ENCODE measurements at places on chromosomes 13 and 19.
A peak's percentile ranks its signal among the peaks of the same experiment; 100 is the strongest.

- DNase-seq, result peak; percentile 52
These were observed 5.0 kb upstream of the LENG1 start for GRCh38 chr19:54164369-54165068.

DNA sequence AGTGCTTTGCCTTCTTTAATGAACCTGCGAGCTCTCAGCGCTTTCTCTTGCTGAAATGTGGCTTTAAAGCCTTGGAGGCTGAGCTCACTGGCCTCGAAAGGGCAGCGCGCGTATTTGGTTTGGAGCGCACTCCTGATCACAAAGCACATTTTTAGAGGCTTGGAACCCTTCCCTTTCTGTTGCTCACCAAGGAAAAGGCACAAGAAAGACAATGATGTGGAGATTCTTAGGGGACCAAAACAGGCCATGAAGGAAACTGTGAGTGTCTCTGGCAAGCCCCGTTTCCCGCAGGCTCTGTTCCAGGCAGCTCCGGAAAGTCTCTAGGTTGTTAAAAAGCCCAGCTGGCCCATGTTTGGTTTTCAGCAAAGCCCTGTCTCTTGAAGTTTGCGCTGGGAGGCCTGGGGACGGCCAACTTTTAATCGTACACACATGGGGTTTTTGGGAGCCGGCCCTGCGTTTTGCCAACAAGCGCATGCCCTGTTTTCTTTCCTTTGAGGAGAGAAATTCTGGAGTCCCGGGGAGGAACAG, 9.4 kb upstream of the SPC24 start:
- no peak for DNase-seq

GRCh38 chr19:1370579-1371361, 12.9 kb upstream of the NDUFS7 start:
- DNase-seq, result no peak

- DNase-seq, result no peak
These were observed 84.0 kb downstream of the ALOX5AP start for GRCh38 chr13:30819136-30819888.

GRCh38 chr19:17353386-17353785, 16.0 kb downstream of the GTPBP3 start:
- no peak for DNase-seq

DNA sequence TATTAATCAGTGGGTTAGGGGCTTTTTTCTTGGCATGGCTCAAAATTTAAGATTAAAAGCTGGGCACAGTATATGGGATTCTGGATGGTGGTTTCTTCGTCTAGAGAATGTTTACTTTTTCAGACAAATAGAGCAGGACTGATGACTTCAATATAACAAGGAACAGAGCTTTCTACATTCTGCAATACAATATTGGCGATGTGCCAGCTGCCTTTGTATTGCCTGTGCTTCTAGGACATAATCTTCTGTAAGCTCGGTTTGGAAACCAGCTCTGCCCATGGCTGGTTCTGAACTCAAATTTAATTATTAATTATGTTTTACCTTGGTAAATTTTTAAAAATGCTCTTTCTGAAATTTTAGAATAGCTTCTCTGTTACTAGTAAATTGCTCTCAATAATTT, 139.1 kb upstream of the TRPC4 start:
- DNase-seq, result no peak

- no peak for DNase-seq
These were observed 50.7 kb downstream of the UGGT2 start for GRCh38 chr13:96002322-96003131.

All from mesothelial cell of epicardium (in vitro differentiated cells).